ENCODE measurements at places on chromosomes 1 and 21.

GRCh38 chr1:37883671-37884070 lies 24.3 kb upstream of the MTF1 start:
- no peak for DNase-seq

DNA sequence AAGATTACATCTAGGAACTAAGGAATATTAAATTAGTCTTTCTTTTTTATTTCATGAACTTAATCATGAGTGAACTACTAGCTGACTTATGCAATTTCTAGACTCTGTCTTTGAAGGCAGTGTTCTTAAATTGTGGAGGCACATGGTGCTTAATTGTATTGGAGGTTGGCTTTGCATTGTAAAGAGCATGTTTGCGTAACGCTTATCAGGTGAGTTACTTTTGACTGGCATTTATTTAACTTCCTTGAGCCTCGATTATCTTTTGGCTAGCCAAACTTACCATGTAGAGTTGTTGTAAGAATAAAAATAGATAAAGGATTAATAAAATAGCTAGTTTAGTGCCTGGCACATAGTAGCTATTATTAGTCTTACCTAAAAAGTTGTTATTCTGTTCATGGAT lies 262.4 kb downstream of the PDE4B start:
- peak; percentile 18 for DNase-seq

GRCh38 chr1:219534991-219535390 lies 77.9 kb downstream of the ZC3H11B start:
- DNase-seq: no peak

GRCh38 chr1:58900396-58900795 lies 116.5 kb upstream of the JUN start:
- no peak for DNase-seq

- peak; percentile 62 for DNase-seq
These were observed 20.4 kb downstream of the WNT4 start for GRCh38 chr1:22122273-22123070.

- DNase-seq: peak; percentile 42
These were observed 197.5 kb upstream of the C8B start for GRCh38 chr1:57163325-57163724.

GRCh38 chr1:179156026-179156425 lies 73.5 kb downstream of the ABL2 start:
- no peak for DNase-seq

DNA sequence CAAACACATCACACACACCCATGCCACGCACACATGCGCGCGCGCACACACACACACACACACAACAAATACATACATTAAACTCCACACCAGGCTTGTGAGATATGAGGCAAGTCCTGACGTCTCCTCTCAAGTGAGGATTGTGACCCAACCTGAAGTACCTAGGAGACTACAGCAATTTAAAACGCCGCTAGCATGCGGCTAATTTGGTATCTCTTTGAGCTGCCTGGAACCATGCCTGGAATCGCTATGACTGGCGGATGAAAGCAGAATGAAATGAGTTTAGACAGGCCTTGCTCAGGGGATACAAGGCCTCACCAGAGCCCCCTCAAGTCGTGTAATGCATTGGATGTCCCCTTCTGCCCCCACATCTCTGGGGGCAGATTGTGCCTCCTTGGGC lies 1.6 kb upstream of the RAB7B start:
- DNase-seq: no peak

GRCh38 chr1:205438213-205439158 lies 16.6 kb upstream of the LEMD1 start:
- peak; percentile 68 for DNase-seq

GRCh38 chr1:98991127-98992012 lies 13.3 kb downstream of the PLPPR5 start:
- DNase-seq: no peak

DNA sequence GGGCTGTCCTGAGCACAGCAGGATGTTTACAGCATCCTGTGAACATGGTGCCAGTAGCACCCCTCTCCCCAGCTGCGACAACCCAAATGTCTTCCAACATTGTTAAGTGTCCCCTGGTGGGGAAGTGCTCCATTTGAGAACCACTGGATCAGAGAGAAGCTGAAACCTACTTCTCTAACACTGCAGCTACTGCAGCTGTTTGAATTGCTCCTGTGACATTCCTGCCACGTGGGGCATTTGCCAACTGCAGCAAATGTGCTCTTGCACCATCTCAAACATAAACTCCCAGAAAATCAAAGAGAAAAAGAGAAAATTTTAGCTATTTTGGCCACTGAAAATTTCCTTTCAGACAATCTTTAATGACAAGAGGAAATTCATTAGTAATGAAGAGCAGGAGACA lies 11.0 kb downstream of the SLC2A5 start:
- DNase-seq: no peak

DNA sequence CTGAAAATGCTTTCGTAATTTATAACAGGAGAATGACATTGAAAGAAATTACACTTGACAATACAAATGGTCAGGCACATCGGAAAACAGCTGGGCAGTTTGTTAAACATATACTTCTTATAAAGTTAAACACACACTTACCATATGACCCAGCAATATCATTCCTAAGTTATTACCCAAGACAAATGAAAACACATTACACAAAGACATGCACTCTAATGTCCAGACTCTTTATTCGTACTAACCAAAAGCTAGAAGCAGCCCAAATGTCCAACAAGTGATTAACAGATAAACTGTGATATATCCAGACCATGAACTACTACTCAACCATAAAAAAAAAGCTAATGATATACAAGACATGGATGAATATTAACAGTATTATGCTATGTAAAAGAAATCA lies 8.5 kb downstream of the AKT3 start:
- DNase-seq: no peak

GRCh38 chr1:51253691-51254090 lies 17.6 kb downstream of the RNF11 start:
- no peak for DNase-seq

DNA sequence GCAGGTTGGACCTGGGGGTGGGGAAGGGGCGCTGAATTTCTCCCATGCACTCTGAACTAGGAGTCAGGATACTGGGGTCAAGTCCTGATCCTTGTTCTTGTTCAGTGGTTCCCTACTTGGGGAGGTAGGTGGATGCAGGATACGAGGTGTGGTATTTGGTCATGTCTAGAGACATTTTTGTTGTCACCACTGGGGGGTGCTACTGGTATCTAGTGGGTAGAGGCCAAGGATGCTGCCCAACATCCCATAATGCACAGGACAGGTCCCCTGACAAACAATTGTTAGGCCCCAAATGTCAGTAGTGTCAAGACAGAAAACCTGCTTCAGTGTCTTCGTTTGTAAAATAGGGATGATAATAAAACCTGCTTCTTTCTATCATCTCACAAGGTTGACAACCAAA lies 259.0 kb upstream of the FOXD3 start:
- DNase-seq: no peak

DNA sequence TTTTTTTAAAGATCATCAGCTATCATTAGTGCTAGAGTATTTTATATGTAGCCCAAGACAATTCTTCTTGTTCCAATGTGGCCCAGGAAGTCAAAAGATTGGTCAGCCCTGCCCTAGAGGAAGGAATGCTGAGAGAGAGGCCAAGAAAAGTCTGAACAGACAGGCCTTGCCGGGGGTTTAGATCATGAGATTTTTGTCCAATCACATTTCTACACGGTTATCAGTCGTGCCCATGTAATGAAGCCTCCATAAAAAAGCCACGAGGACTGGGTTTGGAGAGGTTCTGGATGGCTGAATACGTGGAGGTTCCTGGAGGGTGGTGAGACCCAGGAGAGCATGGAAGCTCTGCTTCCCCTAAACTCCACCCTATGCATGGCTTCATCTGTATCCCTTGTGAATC lies 24.3 kb upstream of the ENO1 start:
- DNase-seq: no peak

DNA sequence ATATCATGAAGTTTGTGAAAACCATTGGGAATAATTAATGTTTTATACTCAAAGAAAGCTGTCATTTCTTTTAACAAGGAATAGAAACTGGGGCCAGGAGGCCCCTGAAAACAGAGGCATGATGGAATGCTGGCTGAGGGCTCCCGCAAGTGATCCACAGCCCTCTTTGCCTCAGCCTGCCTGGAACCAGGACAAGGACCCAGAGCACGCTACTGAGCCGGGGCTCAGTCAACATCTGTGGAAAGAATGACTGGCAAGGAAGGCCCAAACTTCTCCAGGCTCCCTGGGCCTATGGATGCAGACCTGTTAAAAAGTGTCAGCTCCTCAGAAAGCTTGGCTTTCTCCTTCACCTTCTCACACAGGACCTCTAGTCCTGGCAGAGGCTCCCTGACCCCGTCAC lies 32.6 kb downstream of the COLGALT2 start:
- no peak for DNase-seq

GRCh38 chr1:86153836-86154235 lies 2.7 kb downstream of the COL24A1 start:
- DNase-seq: no peak

DNA sequence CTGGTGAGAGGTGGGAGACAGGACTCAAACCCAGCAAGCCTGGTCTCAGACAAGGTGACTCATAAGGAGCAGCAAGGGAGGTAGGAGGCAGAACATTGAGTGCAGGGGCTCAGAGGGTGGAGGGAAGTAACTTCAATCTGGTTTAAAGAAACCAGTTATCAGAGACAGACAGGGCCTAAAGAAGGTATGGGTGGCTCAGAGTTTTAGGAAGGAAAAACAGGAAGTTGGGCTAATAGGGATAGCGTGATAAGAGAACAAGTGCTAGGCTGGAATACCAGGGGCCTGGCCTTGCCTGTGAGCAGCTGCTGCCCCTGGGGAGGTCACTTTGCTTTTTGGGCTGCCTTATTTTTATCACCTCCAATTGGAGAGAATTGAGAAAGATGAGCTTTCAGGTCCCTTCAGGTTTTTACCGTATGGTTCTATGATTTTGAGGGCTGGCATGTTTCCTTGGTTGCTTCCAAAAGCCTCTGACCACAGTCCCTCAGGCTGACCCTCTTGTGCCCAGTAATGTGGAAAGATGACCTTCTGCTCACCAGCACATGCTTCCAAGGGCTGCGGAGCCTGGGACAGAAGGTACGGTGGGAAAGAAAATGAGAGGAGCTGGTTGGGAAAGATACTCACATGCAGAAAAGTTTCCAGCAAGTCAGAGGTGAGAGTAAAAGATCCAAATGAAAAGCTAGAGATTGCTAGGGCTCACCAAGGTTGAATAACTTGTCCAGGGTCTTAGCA lies 77.0 kb downstream of the DDR2 start:
- DNase-seq: no peak

- DNase-seq: no peak
These were observed 5.8 kb downstream of the PERM1 start for GRCh38 chr1:975896-976683.

GRCh38 chr1:198878566-198878965 lies 239.7 kb downstream of the PTPRC start:
- DNase-seq: no peak

DNA sequence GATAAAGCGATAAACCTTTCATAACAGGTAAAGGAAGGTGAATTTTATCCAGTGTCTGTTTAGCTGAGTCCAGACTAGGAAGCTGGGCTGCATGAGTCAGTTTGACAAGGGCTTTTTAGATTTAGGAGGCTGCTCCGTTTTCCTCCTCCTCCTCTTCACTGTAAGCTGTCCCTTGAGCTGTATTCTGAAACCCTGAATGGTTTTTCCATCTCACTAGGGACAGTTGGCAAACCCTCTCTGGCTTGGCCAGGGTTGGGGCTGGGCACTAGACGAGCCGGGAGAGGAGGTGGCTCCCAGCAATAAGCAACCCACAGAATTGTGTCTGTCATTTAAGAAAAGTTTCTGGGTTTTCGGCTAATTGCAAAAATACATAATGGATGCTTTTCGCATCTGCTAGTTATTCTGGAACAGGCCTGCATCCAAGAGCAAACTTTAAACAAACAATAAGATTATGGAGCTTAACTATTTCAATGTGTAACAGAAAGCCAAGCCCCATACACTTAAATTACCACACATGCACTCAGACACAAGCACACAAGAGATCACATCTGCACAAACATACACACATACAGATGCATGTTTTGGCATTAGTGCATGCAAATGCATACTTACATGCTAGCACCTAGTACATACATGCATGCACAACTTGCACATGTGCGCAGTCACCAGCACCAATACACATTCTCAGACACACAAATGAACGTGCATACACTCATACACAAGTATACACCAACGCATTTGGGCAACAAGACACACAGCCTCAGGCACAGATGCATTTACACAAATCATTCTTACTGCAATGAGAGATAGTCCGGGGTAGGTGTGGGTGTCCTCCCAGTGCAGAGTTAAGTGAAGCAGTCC lies 27.8 kb upstream of the FOXE3 start:
- no peak for DNase-seq

DNA sequence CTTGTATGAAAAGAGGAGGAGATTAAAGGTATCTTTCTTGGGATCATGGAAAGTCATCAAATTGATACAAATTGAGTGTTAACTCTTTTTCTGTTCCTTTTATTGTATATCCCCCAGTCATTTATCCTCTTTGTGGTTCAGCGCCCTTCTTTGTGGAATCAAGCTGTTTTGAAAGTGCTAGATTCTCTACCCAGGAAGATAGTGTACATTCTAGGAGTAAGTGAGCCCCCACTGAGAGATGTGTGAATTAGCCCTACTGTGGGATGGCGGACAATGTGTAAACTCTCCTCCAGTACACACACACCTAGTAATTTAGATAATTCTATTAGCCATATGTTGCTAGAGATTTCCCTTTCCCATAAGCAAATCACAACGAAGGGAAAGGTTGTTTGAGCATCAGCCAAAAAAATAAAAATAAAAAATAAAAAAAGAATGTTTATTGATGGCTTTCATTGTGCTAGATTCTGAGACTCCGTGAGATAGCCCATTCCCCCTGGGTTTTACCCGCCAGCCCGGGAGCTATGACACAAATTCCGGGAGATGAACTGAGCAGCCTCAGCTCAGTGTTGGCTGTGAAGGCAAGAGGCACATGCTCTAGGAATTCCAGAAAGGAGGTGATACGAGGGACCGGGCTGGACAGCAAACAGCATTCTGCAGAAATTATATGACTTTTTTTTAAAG lies 378.4 kb upstream of the RUNX1 start:
- no peak for DNase-seq

- DNase-seq: no peak
These were observed 8.8 kb upstream of the FABP3 start for GRCh38 chr1:31381394-31382294.

DNA sequence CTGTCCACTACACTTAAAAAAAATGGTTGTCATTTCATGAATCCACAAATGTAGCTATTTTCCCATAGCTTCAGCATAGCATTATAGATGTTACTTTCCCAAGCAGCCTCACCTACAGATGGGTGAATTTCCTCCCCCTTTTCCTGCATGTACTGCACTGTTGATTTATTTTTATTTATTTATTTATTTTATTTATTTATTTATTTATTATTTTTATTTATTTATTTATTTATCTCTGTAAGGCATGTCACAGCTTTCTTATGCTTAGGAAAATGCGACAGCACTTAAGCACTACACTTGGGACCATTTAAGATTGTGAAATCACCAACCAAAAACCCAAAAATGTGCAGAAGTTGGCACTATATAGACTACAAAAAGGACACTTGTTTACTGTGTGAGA lies 4.9 kb downstream of the CD1A start:
- no peak for DNase-seq

DNA sequence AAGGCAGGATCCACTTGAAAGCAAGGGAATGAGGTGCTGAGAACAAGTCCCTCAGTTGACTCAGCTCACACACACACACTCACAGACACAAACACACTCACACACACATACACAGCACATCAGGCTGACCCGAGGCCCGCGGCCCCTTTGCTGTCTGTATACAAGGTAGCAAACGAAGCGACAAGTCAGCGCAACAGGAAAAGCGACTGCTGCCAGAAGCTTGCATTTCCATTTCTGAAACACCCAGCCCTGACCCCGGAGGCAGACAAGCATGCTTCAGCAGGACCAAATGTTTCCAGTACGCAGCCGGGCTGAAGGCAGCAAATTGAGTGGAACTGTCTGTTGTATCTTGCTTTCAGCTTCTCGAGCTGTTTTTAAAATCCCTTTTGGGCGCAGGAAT lies 501.6 kb downstream of the NPHP4 start:
- no peak for DNase-seq
